ENCODE measurements at places on chromosomes 2 and 18.

DNA sequence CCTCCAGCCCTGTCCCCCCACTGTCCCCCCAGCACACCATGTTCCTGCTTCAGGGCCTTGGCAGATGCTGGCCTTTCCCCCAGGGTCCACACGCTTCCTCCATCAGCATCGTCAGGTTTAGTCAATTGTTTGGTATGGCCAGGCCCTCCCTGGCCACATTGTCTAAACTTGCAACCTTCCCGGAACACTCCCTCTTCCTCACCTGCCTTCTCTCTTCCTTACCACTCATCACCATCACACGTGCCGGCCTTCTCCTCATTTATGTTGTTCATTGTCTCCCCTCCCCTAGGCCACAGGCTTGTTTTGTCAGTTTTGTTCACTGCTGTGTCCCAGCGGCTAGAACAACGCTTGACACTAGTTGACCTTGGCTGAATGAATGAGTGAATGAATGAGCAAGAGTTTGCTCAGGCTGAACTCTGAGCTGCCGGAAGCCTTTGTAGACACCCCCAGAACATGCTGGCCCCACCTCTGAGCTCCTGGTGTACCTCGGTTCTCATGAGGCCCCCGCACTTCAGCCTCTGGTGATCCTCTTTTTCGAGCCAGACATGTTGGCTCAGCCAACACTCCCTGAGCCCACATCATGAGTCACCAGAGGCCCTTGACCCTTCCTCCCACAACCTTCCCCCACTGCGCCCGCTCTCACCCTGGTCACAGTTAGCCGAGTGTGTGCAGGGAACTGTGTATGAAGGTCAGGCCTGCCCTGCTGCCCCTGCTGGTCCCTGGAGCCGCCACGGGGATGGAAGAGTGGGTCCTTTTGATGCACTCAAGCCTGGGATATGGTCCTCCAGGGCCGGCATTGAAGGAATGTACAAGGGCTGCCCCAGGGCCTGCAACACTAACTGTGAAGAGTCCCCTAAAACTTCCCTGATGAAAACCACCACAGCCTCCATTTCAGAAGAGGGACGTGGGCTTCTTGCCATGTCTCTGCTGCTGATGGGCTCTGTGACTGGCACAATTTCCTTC lies 57.5 kb downstream of the HS1BP3 start:
- peak; percentile 95 for DNase-seq

- DNase-seq: no peak
Observed at GRCh38 chr2:75790121-75790813, 79.6 kb upstream of the GCFC2 start.

GRCh38 chr2:64086347-64087082 lies 57.7 kb downstream of the PELI1 start:
- DNase-seq: no peak

DNA sequence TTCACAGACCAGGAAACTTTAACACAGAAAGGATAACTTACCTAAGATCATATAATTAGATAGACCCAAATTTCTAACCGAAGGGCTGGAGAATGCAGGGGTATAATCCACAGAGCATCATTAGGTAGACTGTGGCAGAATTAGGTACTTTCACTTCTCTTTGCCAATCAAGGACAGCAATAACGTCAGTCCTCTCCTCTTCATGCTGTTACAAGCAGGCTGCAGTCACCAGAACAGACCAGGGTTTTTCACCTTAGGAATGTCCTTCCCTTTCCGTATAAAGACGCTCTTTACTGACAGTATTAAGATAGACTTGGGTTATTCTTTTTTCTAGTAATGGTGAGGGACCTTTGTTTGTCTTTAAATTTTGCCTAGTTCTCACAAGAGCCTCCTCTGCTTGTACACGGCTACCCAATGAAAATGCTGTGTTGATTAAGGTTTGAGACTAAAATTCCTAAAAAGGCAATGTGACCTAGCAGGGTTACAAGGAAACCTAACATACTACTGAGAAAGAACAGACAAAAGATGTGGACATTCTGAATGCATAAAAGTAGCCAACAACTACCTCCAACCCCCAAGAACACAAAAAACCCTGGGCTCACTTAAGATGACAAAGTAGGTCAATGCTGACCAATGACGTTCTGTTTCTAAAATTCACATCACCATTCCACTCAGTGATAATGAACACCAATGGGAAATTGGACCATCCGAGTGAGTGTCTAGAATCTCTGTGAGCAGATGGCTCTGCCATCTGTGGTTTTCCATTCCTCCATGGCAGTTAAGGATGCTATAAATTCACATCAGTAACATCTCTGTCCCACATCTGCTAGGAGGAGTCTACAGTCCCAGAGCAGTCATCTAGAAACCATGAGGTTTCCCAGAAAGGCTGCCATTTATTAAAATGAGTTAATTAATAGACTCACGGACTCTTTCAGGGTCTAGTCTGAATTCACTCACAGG lies 2.1 kb downstream of the PDIA6 start:
- no peak for DNase-seq

DNA sequence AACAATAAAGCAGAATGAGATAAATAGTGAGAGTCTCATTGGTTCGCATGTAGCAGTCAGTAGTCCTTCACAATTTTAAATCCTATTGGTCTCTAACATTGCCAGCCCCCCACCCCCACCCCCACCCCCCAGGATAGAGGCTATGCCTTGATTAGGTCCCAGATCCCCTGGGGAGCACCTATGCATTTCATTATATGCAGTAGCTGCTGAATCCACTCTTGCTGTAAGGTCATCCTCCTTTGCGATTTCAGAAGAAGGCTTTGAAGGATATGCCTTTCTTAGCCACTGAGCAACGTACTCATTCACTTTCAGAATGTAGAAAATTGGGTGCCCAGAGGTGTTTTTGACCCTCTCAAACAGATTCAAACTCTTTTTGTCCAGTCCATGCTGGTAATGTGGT lies 382.8 kb upstream of the GALNT5 start:
- no peak for DNase-seq

DNA sequence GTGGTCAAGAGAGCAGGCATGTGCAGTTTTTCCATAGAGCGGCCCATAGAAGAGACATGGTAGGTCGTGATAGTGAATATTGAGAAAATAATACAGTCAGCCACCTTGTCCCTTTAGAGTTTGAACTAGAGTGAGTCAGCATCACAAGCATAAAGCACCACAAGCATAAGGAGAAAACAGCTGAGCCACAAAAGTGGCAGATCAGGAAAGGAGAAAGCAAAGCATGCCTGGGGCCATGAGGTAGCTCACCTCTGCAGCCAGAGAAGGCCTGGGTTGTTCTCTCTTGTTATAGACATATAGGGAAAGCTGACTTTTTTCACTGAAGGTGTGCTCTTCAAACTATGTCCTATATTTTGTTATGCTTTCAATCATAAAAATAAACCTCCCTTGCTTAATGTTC lies 879.0 kb downstream of the DSC3 start:
- no peak for DNase-seq

DNA sequence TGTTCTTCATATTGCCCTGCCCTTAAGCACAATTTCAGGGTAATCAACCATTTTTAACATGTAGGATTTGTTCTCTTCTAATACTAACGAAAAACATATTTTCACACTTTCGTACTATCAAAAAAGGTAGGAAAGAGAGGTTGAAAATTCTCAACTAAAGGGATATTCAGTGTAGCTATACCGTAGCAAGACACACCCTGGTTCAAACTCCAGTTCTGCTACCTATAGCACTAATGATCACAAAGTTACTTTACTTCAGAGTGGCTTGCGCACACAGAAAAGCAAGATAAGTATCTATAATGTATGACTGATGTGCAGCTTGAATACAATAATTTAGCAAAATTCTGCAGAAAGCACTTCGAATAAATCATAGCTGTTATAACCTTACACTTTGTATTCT lies 125.8 kb upstream of the CD226 start:
- no peak for DNase-seq

GRCh38 chr2:137829251-137829650 lies 135.0 kb upstream of the HNMT start:
- DNase-seq: no peak

GRCh38 chr2:219461047-219461514 lies 26.4 kb downstream of the SPEG start:
- peak; percentile 30 for DNase-seq

DNA sequence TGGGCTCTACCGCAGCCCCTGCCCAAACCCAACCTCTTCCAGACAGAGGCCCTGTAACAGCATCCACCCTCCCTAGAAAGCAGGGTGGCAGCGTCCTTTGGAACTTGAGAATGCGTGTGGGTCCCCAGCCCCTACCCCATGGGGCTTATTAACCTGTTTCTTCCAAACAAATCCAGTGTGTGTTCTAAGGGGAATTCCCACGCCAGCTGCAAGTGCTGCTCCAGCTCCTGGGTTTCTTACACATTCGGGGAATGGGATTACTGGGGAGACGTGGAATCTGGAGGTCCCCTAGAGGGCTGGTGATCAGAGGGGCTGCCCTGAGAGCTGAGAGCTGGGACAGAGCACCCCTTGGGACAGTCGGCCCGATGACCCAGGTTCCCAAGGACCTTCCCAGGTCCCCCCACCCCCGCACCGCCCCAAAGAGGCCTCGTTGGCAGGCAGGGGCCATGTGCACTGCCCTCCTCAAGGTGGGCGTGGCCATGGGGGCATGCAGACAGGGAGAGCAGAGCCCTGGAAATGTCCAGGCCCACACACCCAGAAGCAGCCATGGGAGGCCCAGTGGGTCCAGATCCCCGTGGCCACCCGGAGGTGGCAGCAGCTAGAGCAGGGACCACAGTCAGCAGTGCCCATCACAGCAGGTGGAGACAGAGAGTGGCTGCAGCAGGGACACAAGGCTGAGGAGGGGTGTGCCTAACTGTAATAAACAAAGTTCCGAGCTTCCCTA lies 18.8 kb upstream of the TEX44 start:
- no peak for DNase-seq

Data from Daoy (cell line).